Kidney epithelial cell (primary cell): ENCODE measurements at places on chromosomes 5 and 9.

GRCh38 chr9:110015759-110016158, 192.2 kb downstream of the C9orf152 start:
- DNase-seq: peak; percentile 79

GRCh38 chr5:162817364-162817763, 620.0 kb upstream of the CCNG1 start:
- no peak for DNase-seq

GRCh38 chr9:71634752-71635151, 133.6 kb downstream of the CEMIP2 start:
- no peak for DNase-seq

GRCh38 chr5:99105216-99105615, 176.4 kb upstream of the CHD1 start:
- no peak for DNase-seq

DNA sequence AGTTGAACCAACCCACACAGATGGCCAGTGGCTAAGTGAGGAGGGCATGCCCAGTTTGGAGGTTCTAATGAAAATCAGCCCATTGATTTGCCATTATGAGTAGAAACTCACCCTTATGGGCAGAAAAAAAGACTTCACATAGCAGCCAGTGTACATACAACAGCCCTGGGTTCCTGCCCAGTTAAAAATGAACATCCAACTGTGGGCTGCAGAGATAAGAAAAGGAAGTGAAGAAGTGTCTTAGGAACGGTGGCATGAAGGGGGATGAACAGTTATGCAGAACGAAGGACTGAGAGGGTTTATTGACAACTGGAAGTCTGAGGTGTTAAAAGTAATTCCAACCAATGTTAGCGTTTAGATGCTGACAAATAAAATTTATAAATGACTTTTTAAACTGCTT, 118.4 kb downstream of the MARCHF3 start:
- DNase-seq: no peak

GRCh38 chr5:136058039-136058971, 29.5 kb downstream of the TGFBI start:
- DNase-seq: peak; percentile 90

- no peak for DNase-seq
Measured at GRCh38 chr9:29575219-29575618, 2001.9 kb upstream of the C9orf72 start.

DNA sequence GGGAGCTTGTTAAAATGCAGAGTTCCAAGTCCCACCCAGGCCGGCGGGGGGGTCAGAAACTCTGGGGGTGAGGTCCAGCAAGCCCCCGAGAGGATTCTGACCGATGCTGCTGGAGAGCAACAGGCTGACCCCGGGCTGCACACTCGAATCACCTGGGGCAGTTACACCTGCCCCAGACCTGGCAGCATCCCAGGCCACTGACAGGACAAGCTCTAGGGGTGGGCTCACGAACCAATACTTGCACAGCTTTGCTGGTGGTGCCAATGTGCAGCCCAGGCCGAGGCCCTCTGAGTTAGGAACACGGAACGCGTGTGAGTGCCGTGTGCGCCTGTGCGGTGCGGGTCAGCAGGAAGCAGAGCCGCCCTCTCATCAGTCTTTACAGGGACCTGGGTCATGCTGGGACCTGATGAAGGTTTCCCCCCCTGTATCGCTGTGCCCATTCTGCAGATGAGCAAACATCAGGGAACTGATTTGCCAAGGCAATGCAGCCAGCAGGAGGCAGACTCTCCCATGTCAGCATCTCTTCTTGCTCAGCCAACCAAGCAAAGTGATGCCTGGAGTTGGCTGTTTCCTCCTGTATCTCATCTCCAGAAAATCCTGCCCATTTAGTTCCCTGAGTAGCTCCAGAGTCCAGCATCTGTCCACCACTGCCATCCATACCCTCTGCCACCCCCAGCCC, 16.3 kb downstream of the FAM163B start:
- no peak for DNase-seq

DNA sequence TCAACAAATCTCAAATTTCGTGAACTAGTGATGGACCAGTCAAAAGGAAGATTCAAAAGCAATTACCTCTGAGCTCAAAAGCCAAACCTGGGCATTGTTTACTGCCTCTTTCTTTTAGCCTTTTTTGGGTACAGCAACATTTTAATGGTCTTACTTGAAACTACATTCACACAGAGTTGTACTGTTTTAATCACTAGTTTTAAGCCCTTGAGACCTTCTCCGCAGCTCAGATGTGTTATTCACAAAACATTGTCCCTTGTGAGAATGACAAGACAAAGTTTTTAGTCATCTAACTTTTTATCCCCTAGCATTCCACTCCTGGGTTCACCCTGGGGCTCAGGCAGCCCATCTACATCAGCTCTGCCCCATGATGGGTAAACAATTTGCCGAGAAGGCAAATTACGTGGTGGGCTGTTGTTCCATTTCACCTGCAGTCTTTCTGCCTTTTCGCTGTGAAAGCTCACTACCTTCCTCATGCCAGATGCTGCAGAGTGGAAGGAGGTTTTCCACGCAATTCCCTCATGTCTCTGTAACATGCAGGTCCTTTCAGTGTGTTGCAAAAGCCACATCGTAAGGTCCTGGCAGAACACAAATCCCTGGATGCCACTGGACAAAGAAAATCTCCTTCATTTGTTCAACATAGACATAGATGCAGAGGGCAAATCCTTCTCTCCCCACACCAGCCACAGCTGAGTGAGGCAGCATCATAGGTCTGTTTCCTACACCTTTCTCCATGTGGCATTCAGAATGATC, 175.7 kb downstream of the EBF1 start:
- DNase-seq: no peak

- DNase-seq: peak; percentile 29
Measured at GRCh38 chr5:74167206-74167929, 473.2 kb downstream of the ENC1 start.

DNA sequence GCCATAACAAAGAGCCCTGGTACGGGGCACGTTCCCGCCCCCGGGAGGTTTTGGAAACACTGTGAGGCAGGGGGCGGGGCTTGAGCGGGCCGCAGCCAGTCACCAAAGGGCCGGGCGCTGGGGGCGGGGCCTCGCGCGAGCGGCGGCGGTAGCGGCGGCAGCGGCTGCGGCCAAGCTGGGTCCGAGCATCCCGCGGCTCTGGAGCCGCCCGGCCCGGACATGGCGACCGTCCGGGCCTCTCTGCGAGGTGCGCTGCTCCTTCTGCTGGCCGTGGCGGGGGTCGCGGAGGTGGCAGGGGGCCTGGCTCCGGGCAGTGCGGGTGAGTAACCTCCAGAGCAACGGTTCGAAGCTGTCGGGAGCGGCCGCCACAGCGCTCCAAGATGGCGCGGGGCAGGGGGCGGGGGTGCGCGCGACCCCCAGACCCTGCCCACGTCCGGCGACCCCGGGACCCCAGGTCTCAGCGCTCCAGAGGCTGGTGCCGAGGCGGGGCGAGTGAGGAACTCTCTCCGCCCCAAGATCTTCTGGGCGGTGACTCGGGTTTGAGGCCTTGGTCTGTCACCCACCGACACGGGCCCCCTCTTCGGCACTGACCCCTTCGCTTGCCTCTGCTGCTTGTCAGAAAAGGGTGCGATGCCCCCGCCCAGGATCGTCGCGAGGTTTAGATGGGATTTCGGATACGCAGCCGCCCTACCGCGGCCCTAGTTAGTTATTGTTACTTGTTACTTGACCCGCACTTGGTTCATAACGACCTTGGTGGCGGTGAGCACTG, at the start of gene RECK:
Gene RECK (plus strand): TSS at position 134 of the 769 bp plus-strand sequence. CDS start 86 bp downstream, at position 220.
- DNase-seq: no peak

DNA sequence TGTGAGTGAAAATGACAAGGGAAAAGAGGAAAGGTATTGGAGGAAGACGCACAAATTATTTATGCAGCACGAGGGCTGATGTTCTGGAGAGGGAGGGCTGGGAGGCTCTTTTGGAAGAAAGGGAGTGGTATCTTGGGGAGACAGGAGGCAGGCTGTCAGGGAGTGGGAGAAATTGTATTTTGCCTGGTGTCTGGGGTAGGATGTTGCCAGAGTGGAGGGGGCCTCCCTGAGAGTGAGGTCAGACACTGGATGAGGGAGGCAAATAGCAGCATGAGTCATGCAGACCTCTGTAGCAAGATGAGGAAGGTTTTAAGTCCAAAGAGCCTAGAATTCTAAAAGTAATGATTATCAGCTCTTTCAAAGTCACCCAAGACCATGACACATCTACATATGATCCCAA, 158.0 kb downstream of the DMRT2 start:
- DNase-seq: peak; percentile 86

- no peak for DNase-seq
Measured at GRCh38 chr5:98624145-98624880, 149.2 kb upstream of the RGMB start.

DNA sequence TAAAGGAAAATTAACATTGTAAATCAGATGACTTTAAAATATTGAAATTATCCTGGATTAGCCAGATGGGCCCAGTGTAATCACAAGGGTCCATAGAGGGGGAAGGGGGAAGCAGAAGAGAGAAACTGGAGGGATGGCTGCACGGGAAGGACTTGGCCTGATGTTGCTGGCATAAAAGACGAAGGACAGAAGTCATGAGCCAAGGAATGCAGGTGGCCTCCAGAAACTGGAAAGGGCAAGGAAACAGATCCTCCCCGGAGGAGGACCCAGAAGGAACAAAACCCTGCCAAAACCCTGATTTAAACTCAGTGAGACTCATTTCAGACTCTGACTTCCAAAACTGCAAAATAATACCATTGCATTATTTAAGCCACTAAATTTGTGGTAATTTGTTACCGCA, 100.2 kb downstream of the ADAMTS2 start:
- no peak for DNase-seq

DNA sequence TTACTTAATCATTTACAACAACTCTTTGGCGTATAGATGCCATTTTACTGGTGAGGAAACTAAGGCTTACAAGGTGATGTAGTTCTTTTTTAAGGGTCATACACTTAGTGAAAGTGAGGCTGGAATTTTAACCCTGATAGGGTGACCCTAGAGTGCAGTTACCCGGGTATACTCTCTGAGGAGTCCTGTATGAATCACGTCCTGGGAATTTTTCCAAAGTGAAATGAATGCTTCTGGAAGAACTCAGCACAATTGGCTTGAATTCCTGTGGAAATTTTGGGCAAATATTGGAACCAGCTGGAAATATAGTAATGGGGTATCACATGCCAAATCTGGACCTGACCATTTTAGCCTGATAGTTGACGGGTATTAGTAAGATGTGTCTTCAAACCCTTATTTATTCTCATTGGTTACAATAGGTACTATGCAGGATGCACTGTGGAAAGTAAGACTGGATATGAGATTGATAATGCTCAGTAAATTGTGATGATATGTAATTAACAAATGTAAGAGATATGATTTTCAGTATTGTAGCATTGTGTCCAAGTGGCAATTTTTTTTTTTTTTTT, 14.8 kb downstream of the SUB1 start:
- no peak for DNase-seq

- no peak for DNase-seq
Measured at GRCh38 chr9:129675620-129676019, 10.2 kb downstream of the PRRX2 start.

DNA sequence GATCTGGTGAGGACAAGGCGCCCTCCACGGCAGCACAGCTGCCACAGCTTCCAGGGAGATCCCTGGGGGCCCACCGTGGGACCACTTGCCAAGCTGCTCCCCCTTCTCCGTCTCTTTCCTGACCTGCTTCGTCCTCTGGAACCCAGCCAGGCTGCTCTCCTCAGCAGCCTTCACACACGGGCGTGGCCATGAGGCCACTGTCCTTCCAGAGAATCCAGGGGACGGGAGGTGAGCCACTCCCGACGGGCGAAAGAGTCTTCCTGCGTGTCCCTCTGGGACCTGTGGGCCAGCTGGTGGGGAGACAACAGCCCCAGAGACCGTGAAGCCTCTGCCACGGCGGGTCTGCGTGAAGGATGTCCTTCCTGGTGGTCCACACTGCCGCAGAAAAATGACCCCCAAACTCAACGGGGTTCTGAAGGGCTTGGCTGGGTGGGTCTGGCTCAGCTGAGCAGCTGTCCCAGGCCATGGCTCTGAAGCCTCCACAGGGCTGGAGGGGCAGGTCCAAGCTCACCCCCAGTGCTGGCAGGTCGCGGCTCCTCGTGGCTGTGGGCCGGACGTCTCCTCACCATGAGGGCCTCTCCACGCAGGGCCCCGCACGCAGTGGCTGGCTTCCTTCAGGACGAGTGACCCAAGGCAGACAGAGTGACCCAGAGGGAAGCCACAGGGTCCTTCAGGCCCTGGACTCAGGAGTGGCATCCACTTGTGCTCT, 47.4 kb upstream of the NKD2 start:
- no peak for DNase-seq

DNA sequence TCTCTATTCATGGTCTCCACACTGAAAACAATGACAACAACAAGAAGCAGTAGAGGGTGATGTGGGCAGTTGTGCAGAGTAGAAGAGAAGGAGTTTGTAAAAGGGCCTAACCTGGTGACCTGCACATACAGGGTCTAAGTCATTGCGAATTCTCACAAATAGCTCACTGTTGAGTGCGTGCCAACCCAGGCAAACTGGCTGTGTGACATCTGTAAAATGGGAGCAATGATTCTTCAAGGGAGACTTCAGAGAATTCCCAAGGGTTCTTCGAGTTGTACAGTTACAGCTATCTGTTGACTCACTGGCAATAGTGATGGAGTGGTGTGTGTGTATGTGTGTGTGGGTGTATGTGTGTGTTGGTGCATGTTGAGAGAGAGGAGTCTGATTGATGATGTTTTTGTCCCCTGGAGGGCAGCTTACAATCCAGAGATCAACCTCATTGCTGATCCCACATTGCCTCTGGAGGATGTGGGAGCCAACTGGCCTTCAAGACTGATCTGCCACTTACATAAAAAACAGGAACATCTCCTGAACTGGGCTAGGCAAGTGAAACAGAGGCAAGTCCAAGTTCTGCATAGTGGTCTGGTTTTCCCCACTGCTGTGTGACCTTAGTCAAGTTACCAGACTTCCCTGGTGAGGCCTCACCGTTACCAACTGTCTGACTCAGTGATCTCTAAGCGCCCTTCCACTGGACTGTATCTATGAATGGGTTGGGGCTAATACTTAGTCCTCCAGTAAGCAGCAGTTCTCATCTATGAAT, 3.2 kb downstream of the FAT2 start:
- no peak for DNase-seq

DNA sequence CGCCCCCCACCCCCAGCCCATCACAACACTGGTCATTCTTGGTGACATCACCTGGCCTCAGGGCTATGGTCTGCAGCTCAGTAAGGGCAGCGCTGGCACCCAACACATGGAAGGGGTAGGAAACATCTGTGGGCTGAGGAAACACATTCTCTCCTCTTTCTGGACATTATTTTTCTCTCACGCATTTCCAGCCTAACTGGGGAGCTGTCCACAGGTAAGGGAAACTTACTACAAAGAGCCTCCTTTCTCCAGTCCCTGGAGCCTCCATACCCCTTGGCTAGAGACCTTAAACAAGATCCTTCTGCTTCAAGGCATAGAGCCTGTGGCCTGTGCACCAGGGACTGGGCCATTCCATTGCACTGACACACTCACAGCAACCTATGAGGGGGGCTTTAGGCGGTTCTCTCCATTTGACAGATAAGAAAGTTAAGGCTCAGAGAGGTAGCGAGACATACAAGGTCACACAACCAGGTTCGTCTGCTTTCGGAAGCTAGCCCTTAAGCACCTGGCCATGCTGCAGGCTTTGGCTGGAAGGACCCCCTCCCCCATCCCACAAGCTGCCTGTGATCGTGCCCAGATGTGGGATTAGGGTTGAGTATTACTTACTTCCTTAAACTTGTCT, 40.7 kb downstream of the CXXC5 start:
- DNase-seq: no peak
